Endothelial cell (in vitro differentiated cells): ENCODE measurements at places on chromosomes 6 and 20.

GRCh38 chr6:73394577-73395354 is at the start of gene DDX43:
TSS of gene DDX43 (plus strand) at chr6:73394828. CDS start at chr6:73394906, 78 bp downstream.
- H3K27me3 ChIP-seq: no peaks in the 10 kb centered on the region
- H3K27ac ChIP-seq: no peak within 1 kb of the TSS
- peaks cover 11% of the 10 kb centered on the region for H3K4me1 ChIP-seq

DNA sequence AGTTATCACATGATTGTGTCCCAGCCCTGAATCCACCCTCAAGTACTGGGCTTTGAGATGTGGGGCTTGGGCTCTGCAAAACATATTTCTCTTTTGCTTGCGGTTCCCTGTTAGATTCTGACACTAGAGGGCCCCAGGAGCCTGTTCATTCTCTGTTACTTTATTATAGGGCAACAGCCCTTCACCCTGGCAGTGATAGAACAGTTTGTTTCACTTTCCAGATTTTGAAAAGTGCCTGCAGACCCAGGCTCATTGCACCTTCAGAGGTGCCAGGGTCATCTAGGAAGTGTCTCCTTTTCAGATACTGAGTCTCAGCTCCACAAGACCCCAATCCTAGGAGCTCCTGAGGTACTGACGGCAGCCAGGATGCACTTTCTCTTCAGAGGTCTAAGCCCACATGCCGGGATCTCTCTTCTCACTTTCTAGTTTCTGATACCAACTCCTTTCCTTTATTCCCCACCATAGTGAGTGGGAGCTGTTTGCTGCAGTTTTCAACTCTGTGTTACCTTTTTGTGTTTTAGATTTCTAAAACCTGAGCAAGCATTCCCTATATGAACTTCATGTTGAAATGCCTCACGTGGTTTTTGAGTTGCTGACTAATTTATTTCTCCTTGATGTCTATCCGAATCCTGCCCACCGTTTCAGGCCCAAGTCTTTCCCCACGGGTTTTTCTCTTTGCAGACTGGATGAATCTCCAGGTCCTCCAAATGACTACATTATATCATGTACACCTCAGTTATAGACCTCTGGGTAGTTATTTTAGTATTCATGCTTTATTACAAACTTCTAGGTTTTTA is 10.9 kb downstream of the ABT1 start:
- no peaks in the 10 kb centered on the region for H3K36me3 ChIP-seq
- peaks cover 10% of the 10 kb centered on the region for H3K27me3 ChIP-seq
- peak; percentile 51 for DNase-seq
- H3K27ac ChIP-seq: no peak overlapping the region
- no peak overlapping the region for H3K4me3 ChIP-seq

- peaks cover 11% of the 10 kb centered on the region for H3K4me1 ChIP-seq
- H3K27ac ChIP-seq: peak overlapping the region; percentile 32
Measured at GRCh38 chr6:34929241-34929978, 40.4 kb downstream of the ANKS1A start.

- H3K27ac ChIP-seq: peak overlapping the region; percentile 20
- no peak overlapping the region for H3K4me3 ChIP-seq
- peaks cover 18% of the 10 kb centered on the region for H3K27me3 ChIP-seq
Measured at GRCh38 chr20:34998331-34998950, 42.8 kb downstream of the MYH7B start.

DNA sequence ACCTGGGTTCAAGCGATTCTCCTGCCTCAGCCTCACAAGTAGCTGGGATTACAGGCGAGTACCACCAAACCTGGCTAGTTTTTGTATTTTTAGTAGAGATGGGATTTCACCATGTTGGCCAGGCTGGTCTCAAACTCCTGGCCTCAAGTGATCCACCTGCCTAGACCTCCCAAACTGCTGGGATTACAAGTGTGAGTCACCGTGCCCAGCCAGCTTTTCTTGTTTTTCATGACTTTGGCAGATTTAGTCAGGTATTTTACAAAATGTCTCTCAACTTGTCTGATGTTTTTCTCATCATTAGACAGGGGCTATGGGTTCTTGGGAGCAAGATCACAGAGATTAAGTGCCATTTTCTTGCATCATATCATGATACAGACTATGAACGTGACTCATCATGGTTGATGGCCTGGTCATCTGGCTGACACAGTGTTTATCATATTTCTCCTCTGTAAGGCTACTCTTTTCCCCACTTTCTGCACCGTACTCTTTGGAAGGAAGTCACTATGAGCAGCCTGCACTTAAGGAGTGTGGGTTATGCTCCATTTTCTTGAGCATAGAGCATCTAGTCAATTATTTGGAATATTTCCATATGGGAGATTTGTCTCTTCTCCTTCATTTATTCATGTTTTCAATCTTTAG is 67.8 kb downstream of the RNF182 start:
- H3K4me3 ChIP-seq: no peak overlapping the region
- H3K27ac ChIP-seq: no peak overlapping the region
- H3K27me3 ChIP-seq: no peaks in the 10 kb centered on the region

DNA sequence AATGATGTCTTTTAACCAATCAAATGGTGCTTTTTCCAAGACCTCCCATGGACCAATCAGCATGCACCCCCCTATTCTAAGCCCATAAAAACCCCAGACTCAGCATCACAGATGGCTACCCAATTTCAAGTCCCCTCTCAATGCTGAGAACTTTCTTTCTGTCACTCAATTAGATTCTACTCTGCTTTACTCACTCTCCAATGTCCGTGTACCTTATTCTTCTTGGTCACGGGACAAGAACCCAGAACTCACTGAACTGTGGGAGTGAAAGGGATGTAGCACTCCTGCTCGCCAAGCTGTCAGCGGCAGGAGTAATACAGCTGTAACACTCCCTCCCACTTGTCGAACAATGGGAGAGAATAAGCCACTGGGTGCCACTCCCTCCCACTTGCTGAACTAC is 20.8 kb upstream of the MAP7 start:
- peaks cover 7% of the 10 kb centered on the region for H3K36me3 ChIP-seq
- no peaks in the 10 kb centered on the region for H3K4me1 ChIP-seq
- DNase-seq: no peak
- peaks cover 2% of the 10 kb centered on the region for H3K27me3 ChIP-seq
- no peak overlapping the region for H3K27ac ChIP-seq
- H3K4me3 ChIP-seq: no peak overlapping the region

- no peaks in the 10 kb centered on the region for H3K4me1 ChIP-seq
- H3K27ac ChIP-seq: no peak overlapping the region
- H3K27me3 ChIP-seq: no peaks in the 10 kb centered on the region
- no peaks in the 10 kb centered on the region for H3K36me3 ChIP-seq
- H3K4me3 ChIP-seq: no peak overlapping the region
Measured at GRCh38 chr6:139841794-139842215, 467.4 kb upstream of the CITED2 start.

- no peak overlapping the region for H3K27ac ChIP-seq
- DNase-seq: no peak
- no peaks in the 10 kb centered on the region for H3K27me3 ChIP-seq
- no peaks in the 10 kb centered on the region for H3K4me1 ChIP-seq
- no peak overlapping the region for H3K4me3 ChIP-seq
Measured at GRCh38 chr20:33372993-33373441, 28.3 kb downstream of the CDK5RAP1 start.
